Ureter (tissue), 1 donor: ENCODE measurements at places on chromosomes 7 and 10. TPM values are rescaled to one million over a fixed set of nuclear protein-coding genes. Genes with fewer than 3 reads are reported as not detected.

GRCh38 chr10:78316451-78316931 lies 282.8 kb downstream of the RPS24 start:
- DNase-seq = peak; percentile 48

DNA sequence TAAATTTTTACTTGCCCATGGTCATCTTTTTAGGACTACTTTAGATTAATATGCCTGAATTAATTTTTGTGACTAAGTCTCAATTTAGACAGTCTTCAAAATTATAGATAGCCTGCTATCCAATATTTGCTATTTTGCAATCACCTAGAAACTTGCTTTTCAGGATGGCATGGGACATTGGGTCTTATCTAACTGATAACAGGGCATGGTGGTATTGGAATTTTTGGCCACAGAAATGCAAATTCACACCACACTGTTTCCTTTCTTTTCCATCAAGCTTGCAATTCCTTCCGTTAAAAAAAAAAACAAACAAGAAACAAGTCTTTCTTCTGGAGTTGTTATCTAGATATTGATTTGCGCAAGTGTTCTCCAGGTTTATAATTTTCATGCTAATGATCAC lies 8.8 kb downstream of the ARL5B start:
- DNase-seq = no peak

- DNase-seq = no peak
Measured at GRCh38 chr10:60427709-60428386, 38.2 kb upstream of the ANK3 start.

DNA sequence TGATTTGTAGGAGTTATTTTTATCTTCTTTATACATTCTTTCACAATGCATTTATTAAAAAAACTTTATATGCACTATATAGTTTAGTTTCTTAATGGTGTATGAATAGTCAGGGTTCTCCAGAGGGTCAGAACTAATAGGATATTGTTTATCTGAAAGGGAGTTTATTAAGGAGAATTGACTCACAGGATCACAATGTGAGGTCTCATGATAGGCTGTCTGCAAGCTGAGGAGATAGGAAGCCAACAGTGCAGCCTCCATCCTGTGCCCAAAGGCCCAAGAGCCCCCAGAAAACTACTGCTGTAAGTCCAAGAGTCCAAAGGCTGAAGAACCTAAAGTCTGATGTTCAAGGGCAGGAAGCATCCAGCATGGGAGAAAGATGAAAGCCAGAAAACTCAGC lies 192.8 kb upstream of the AHR start:
- DNase-seq = no peak

- DNase-seq = no peak
Measured at GRCh38 chr7:138377306-138377705, 82.8 kb upstream of the TRIM24 start.

Gene ADAM8
- 35.3 TPM for total RNA-seq
